B cell (primary cell): ENCODE measurements at places on chromosomes 12 and 14.

DNA sequence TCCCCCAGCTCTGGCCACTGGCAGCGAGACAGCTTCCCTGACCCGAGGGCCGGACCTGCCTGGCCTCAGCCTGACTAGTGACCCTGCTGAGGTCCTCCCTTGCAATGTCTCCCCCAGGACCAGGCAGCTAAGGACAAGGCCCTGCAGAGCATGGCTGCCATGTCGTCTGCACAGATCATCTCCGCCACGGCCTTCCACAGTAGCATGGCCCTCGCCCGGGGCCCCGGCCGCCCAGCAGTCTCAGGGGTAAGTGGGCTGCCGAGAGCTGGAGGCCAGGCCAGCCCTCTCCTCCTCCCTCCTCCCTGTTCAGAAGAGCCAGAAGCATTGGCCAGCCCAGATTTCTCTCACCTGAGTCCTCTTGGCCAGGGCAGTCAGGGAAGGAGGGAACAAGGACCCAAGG lies 58.1 kb downstream of the TEAD4 start:
- no peak overlapping the region for H3K27ac ChIP-seq
- H3K27me3 ChIP-seq = no peaks in the 10 kb centered on the region
- DNase-seq = no peak
- H3K4me3 ChIP-seq = no peak overlapping the region

DNA sequence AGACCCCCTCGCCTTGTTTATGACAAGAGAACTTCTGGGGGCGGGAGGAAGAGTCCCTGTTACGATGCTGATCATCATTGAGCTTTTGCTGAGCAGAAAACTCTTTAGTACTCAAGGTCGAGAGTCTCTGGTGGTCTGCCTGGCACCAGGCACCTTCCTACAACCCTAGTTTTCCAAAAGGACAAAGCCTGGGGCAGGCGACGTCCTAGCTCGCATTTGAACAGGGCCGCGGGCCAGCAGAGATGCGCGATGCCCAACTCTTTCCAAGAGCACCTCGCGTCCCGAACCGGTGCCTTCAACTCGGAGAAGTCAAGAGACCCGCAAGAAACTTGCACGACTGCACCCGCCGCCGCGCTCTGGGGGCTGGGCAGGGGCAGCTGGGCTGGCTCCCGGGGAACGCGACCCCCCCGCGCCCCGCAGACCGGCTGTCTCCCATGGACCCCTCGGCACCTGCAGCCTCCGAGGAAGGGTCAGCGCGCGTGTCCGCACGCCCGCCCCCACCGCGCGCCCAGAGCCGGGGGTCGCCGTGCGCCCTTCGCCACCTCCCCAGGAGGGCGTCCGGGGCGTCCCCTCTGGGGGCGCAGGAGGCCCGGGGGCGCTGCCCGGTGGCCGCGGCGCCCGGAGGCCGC lies 377 bp upstream of the BCL7A start:
- peak overlapping the region; percentile 62 for H3K27ac ChIP-seq
- H3K36me3 ChIP-seq = no peaks in the 10 kb centered on the region
- peaks cover 26% of the 10 kb centered on the region for H3K4me1 ChIP-seq
- DNase-seq = peak; percentile 62

DNA sequence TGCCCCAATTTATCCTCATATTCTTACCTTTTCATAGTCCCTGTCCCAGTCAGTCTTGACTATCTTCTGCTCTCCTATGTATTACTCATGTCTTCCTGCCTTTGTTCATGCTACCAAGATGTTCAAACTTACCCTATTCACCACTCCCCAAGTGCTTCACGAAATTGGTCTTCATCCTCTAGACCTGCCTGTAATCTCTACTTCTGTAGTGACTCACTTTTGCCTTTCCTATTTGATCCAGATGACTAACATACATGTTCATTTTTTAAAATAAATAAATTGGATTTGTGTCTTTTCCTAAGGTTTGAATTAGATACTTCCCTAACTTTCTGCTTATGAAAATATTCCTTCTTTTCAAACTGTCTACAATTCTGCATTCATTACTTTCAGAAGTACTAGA lies 107.7 kb upstream of the PPM1H start:
- no peak overlapping the region for H3K27ac ChIP-seq
- no peak overlapping the region for H3K4me3 ChIP-seq
- no peaks in the 10 kb centered on the region for H3K36me3 ChIP-seq
- no peaks in the 10 kb centered on the region for H3K27me3 ChIP-seq

- H3K36me3 ChIP-seq = no peaks in the 10 kb centered on the region
- H3K4me3 ChIP-seq = no peak overlapping the region
- no peaks in the 10 kb centered on the region for H3K27me3 ChIP-seq
- no peak overlapping the region for H3K27ac ChIP-seq
These were observed 577.0 kb upstream of the STXBP6 start for GRCh38 chr14:25626986-25627385.

DNA sequence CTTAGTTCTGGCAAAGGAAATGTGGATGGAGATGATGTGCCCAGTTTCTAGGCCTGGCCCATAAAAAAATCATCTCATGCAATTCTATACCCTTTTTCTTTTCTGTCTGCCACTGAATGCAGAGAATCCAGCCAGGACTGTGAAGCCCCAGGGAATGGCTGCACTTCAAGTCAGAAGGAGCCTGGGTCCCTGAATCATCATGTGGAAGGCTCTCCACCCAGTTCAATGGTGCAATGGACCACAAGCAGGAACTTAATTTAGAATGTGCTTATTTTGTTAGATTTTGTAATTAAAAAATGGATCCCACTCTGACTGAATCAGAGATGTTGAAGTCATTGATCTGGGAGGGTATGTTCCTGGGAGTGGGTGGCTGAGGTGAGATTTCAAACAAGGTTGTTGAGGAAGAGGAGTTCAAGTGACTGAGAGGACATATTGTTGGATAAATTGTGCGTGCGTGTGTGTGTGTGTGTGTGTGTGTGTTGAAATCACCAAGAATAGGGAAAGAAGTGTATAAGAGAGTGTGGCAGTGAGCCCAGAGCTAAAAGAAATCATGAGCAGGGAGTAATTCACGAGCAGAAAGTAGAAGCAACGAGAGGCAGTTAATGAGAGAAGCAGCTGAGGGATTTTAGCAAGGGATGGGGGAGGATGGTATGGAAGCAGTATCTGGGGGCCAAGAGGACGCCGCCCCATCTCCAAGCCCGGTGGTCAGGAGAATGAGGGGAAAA lies 125.4 kb downstream of the TMX1 start:
- no peaks in the 10 kb centered on the region for H3K27me3 ChIP-seq
- DNase-seq = no peak
- no peak overlapping the region for H3K4me3 ChIP-seq
- H3K36me3 ChIP-seq = no peaks in the 10 kb centered on the region
- H3K4me1 ChIP-seq = no peaks in the 10 kb centered on the region

- no peaks in the 10 kb centered on the region for H3K36me3 ChIP-seq
- peaks cover 49% of the 10 kb centered on the region for H3K4me1 ChIP-seq
- no peaks in the 10 kb centered on the region for H3K27me3 ChIP-seq
- H3K27ac ChIP-seq = no peak overlapping the region
These were observed 64.4 kb downstream of the ARF6 start for GRCh38 chr14:49957089-49957852.

GRCh38 chr12:10310926-10311720 lies 3.5 kb downstream of the KLRD1 start:
- no peak for DNase-seq
- no peaks in the 10 kb centered on the region for H3K4me1 ChIP-seq
- H3K36me3 ChIP-seq = no peaks in the 10 kb centered on the region
- no peak overlapping the region for H3K4me3 ChIP-seq

GRCh38 chr12:15550793-15551192 lies 228.5 kb downstream of the PTPRO start:
- peaks cover 21% of the 10 kb centered on the region for H3K4me1 ChIP-seq
- peak overlapping the region; percentile 23 for H3K27ac ChIP-seq
- H3K36me3 ChIP-seq = peaks cover 11% of the 10 kb centered on the region
- H3K27me3 ChIP-seq = no peaks in the 10 kb centered on the region
- no peak overlapping the region for H3K4me3 ChIP-seq

DNA sequence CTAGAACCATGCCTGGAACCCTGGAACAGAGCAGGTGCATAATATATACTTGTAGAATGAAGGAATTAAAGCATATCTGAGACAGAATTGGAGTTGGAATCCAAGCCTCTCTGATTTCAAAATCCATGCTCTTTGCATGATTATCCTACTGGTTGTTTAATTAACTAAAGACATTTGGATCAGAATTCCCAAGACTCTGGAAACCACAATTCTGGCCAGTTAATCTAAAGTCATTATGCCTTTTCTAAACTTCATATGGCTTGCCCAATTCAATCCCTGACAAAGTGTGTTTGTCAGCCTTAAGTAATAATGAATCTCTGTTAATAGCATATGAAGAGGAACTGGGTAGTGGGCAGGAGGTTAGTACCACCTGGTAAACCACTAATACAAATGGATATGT lies 422.6 kb downstream of the ATP23 start:
- no peak overlapping the region for H3K4me3 ChIP-seq
- no peaks in the 10 kb centered on the region for H3K4me1 ChIP-seq
- H3K36me3 ChIP-seq = no peaks in the 10 kb centered on the region
- no peak overlapping the region for H3K27ac ChIP-seq
- H3K27me3 ChIP-seq = no peaks in the 10 kb centered on the region

GRCh38 chr14:64864258-64864657 lies 15.4 kb downstream of the SPTB start:
- no peaks in the 10 kb centered on the region for H3K4me1 ChIP-seq
- DNase-seq = no peak
- no peaks in the 10 kb centered on the region for H3K27me3 ChIP-seq
- no peaks in the 10 kb centered on the region for H3K36me3 ChIP-seq
- H3K4me3 ChIP-seq = no peak overlapping the region

DNA sequence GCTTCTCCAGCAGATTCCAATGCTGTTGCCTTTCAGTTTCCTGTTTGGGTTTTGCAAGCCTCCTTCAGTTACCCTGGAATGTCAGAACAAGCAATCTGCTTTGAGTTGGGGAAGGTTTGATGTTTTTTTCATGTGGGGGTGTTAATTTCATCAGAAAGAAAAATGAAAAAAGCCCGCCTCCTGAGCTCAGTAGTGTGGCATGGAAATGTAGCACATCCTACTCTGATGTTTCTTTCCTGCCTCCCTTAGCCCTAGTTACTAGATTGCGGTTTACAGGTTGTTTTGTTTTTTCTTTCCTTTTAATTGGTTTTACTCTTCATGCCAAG lies 22.6 kb downstream of the IFNG-AS1 start:
- no peaks in the 10 kb centered on the region for H3K27me3 ChIP-seq
- no peak for DNase-seq
- no peak overlapping the region for H3K4me3 ChIP-seq
- no peaks in the 10 kb centered on the region for H3K36me3 ChIP-seq
- peak overlapping the region; percentile 20 for H3K27ac ChIP-seq
